ENCODE measurements at places on chromosomes 6 and 20.

DNA sequence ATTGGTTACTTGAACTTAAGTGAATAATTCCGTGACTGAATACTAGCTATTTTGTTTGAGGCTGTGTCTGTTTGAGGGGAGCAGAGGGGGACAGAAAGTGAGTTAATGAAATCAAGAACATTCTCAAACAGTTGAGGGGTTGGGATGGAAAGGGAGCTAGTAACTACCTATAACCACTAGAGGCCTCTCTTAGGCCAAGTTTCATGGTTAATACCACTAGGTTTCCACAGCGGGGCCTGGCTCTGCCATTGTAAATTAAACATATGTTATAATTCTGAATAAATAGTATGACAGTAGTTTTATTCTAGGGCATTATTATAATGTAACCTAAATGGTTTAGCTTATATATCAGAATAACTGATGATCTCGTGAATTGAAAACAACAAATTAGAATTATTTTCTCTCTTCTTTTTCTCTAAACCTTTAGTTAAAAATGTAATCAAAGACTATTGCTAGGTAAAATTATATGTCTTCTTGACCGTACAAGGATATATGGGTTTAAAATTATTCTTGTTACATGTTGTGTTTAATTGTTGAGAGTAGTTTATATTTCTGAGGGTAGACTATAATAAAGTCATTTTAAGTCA, 108.1 kb downstream of the BCKDHB start:
- no peak for DNase-seq

- no peak for DNase-seq
These were observed at the start of gene TNF for GRCh38 chr6:31575335-31575901. Gene TNF (plus strand): TSS chr6:31575565. CDS start chr6:31575742, 177 bp downstream.

DNA sequence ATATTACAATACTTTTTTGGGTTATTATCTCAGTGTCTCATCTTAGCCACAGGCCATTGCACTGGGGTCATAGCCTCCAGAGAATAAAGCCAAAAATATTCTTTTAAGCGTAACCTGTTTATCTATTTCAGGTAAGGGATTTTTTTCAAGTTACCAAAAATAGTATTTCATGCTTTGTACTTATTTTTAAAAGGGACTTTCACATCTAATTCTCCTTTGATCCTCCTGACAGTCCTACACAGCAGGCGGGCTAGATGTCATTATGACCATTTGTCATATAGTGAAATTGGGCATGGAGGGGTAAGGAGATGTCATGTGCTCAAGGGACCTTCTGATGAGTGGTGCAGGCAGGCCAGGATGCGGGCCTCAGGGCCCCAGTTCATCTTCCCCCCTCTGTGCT, 68.9 kb downstream of the TBC1D7 start:
- no peak for DNase-seq

DNA sequence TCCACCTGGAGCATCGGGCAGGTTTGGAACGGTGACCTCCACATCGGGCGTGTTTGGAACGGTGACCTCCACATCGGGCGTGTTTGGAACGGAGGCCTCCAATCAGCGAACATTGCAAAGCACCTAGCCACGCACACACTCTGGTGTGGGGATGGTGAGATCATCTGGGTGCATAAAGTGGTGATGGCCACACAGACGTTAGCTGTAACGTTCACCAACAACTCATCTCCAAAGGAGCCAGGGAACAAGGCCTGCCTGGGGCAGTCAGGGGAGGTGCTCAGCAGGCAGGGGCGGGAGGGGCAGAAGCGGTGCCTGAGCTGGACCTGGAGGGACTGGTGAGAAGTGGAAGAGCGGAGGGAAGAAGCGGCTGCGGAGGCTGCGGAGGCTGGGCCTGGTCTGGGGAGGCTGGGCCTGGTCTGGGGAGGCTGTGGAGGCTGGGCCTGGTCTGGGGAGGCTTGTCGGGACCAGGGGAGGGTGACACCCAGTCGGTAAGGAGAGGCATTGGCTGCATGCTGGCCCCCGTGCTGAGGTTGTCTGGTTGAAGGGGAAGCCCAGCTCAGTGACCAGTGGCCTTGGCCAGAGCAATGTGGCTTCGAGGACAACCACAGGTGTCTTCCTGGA, 89.9 kb downstream of the PSMB1 start:
- no peak for DNase-seq

DNA sequence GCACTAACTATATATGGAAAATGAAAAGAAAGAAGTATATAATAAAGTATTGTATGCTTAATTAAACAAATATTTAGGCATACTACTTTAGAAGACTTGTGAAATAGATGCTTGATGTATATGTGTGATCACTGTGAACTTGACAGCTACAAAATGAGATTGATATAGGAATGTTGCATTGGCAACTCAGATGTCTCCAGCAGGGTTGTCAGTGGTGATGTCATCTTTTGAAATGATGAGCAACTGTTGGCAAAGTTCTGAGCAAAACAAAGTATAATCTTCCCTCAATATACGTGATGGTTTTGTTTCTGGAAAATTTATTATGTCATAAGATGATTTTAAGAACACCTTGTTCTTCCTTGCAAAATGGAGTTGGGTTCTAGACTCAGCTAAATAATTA, 133.8 kb downstream of the ARID1B start:
- DNase-seq: no peak

DNA sequence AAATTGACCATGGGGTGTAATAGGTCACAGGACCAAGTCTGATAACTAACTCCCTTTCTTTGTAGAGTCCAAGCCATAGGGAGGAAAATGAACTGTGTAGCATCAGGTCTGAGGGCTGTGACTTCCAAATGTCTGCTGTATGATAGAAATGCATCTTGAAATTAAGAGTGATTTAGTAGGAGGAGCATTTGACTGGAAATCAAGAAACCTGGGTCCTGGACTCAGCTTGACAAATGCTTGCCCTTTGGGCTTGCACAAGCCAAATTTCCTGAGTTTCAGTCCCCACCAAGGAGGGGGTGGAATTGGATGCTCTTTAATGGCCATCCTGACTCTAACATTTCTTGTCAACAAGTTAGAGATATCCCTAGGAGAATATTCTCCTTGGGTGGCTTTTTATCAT, 187.0 kb downstream of the PDE7B start:
- DNase-seq: no peak

GRCh38 chr6:42332916-42333315, 115.3 kb upstream of the MRPS10 start:
- DNase-seq: no peak

DNA sequence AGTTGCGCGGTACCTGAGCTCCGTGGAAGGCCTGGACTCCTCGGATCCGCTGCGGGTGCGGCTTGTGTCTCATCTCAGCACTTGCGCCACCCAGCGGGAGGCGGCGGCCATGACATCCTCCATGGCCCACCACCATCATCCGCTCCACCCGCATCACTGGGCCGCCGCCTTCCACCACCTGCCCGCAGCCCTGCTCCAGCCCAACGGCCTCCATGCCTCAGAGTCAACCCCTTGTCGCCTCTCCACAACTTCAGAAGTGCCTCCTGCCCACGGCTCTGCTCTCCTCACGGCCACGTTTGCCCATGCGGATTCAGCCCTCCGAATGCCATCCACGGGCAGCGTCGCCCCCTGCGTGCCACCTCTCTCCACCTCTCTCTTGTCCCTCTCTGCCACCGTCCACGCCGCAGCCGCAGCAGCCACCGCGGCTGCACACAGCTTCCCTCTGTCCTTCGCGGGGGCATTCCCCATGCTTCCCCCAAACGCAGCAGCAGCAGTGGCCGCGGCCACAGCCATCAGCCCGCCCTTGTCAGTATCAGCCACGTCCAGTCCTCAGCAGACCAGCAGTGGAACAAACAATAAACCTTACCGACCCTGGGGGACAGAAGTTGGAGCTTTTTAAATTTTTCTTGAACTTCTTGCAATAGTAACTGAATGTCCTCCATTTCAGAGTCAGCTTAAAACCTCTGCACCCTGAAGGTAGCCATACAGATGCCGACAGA, 9.9 kb downstream of the HEY2 start:
- DNase-seq: no peak

- no peak for DNase-seq
These were observed 17.1 kb downstream of the MYLIP start for GRCh38 chr6:16146028-16146427.

DNA sequence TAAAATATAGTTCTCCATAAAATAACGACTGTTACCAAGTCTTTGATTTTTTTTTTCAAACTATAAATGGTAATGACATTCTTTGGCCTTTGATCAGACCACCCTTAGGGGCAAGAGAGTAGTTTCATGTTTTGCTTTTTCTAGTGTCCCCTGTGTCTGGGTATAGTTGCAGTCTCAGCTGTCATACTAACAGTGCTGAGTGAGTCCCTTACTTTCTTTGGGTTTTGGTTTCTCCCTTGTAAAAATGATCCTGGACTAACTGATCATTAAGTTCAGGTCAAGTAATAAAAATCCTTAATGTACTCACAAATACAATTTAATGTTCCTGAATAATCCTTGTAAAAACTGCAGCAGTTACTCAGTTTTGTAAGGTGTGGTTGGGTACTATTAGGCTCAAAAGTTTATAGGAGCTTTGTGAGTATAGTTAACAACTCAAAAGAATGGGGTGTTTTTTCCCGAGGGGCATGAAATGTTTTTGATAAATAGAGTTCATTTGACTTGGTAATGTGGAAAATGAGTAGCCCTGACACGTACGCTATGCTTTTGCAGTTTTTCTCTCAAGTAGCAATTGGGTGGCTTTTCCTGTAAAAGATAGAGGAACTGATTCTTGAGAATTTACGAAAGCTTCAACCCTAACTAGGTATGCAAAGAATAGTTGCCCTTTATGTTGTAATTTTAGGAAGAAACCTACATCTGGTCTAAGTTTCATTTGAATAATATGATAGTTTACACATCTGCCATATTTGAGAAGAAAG, 6.2 kb downstream of the PTPN1 start:
- DNase-seq: no peak

- no peak for DNase-seq
These were observed 164.4 kb downstream of the TMEM242 start for GRCh38 chr6:157158897-157159296.

- no peak for DNase-seq
These were observed 47.2 kb upstream of the FAM50B start for GRCh38 chr6:3801960-3802359.

GRCh38 chr6:129704708-129705107, 5.3 kb downstream of the ARHGAP18 start:
- DNase-seq: no peak

GRCh38 chr6:169915769-169916550, 164.5 kb downstream of the ERMARD start:
- no peak for DNase-seq

DNA sequence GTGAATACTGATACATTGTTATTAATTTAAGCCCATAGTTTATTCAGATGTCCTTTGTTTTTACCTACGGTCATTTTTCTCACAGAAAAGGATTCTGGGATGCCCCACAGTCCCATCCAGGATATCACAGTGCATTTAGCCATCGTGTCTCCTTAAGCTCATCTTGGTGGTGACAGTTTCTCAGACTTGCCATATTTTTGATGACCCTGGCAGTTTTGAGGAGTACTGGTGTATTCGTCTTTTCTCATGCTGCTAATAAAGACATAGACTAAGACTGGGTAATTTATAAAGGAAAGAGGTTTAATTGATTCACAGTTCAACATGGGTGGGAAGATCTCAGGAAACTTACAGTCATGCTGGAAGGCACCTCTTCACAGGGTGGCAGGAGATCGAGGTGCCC, 295.9 kb upstream of the CDH4 start:
- no peak for DNase-seq

- no peak for DNase-seq
These were observed 95.1 kb upstream of the PTPN1 start for GRCh38 chr20:50415021-50415515.

DNA sequence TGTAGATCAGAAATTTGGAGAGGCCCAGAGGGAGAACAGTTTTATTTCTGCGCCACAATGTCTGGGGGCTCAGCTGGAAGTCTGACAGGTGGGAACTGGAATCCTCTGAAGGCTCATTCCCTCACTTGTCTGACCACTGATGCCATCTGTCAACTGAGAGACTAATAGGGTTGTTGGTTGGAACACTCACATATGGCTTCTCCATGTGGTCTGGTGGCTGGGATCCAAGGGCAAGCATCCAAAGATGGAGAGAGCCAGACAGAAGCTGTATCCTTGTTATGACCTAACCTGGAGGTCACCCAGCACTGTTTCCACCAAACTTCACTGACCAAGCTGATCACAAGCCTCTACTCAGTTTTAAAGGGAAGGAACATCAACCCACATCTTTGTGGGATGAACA, 117.9 kb upstream of the AKAP12 start:
- no peak for DNase-seq

GRCh38 chr20:9389346-9389745, 125.0 kb upstream of the LAMP5 start:
- DNase-seq: no peak

DNA sequence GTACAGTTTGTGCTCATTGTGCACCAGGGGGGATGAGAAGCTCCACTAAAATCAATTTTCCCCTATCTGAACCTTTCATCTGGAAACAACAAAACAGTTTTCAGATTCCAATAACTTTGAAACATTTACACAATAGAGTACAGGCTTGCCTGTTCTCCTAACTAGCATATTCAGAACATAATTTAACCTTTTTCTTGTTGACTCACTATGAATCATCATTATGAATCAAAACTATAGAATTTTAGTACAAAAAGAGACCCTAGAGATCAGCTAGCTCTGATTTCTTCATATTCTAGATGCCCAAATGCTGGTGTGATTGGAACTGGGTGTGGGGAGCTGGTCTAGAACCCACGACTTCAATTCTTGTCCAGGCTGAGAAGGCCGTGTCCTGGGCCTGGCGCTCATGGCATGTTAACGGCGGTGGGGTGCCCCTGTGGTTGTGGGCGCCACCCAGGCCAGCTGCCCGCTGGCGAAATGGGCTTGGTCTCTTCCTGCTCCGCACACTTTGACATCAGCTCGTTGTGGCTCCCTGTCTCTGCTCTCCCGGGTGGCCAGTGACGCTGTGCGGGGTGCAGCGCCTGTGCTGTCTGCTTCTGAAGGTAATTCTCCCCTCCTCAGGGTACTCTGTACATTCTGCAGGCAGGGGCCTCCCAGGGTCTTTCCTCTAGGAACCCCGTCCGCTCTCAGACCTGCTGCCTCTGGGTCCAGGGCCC, 29.9 kb upstream of the AGPAT4 start:
- DNase-seq: no peak

DNA sequence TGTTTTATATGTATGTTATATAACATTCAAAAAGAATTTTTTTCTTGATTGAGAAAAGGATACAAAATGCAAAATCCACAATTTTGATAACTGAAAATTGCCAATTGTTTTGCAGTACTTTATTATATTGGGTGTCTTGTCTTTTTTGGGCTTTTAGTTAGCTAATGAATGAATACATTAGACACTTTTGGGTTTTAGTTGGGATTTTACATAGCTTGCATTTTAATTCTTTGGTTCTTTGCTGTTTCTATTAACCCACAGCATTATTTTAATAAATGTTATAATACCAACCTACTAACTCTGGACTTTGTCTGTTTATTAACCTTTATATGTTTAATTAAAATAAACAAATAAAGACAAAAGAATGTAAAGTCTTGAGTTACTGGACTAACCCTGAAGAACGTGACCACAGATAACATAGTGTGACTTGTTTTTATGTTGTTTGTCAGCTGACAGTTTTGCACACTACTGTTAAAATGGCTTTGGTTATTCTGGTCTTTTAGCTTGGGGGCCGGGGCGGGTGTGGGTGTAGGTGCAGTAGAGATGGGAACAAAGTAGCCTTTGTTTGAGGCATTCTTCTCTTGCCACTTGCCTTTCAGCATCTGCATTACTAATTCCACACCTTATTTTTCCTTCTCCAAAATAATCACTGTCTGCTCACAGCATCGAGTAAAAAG, 159.1 kb downstream of the QKI start:
- no peak for DNase-seq
